ENCODE measurements at places on chromosomes 1 and 21.

DNA sequence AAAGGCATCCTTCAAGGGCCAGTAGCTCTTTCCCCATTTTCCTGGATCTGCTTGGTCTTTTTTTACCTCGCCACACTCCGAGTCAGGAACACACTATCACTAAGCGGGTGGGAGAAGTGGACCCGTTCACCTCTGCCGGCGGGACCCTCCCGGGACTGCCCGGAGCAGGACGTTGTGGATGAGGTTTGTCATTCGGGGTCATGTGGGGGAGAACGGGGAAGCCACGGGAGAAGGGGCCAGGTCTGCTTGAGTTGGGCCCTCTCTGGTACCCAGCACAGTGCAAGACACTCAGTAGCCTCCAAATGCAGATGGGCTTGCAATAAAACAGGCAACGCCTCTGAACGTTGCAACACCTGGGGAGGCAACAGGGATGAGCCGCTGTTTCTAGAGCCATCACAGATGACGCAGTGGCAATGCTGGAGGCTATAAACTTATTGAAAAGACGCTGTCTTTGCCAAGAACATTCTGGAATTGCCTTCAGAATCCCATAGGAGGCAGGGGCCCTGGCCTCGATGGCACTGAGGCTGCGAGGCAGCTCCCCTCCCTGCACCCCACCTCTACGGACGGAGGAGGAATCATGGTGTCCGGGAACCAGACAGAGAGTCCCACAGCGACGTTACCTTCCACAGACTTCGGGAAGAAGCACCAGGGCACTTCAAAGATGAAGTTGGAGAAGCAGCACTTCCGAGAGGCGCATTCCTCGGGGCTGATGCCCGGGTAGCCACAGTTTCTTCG, 3.8 kb downstream of the TFF2 start:
- DNase-seq = no peak

- peak; percentile 12 for DNase-seq
These were observed 246.2 kb downstream of the NPHP4 start for GRCh38 chr1:5745800-5746610.

DNA sequence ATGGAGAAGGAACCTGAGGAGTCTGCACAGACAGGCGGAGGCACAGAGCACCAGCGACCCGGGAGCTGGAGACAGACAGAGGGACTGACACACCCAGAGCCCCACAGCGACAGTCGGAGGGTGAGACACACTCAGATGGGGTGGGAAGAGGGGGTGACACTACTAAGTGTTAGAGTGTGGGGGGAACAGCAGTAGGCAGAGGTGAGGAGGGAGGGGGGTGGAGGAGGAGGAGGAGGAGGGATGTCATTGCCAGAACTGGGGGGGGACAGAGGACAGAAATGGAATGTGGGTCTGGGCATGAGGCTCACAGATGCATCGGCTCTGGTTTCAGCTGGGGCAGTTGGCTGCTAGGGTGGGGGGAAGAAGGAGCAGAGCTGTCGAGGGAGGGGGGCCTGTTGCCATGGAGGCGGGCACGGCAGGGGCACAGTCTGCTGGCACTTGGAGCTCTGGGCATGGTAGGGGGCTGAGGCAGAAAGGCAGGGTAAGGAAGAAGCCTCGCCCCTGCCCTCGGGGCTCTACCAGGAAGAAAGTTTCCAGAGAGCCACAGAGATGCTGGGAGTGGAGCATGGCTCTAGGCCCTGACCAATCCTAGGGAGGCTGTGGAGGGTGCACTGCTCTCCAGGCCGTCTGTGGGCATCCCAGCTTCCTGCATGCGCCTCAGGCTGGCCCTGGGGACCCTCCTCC, 37.3 kb downstream of the AHDC1 start:
- DNase-seq = no peak

DNA sequence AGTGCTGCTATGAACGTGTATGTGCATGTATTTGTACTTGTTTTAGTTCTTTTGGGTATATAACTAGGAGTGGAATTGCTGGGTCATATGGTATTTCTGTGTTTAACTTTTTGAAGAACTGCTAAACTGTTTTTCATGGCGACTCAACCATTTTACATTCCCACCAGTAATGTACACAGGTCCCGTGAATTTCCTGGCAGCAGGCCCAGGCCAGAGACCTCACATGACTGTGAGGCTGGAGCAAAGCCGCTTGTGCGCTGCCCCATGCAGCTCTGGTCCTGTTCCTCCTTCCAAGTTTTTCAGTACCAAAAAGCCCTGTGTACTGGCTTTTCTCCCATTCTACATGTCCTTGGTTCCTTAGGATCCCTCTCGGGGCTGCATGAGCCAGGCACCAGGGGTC, 29.6 kb downstream of the ACOT11 start:
- no peak for DNase-seq

DNA sequence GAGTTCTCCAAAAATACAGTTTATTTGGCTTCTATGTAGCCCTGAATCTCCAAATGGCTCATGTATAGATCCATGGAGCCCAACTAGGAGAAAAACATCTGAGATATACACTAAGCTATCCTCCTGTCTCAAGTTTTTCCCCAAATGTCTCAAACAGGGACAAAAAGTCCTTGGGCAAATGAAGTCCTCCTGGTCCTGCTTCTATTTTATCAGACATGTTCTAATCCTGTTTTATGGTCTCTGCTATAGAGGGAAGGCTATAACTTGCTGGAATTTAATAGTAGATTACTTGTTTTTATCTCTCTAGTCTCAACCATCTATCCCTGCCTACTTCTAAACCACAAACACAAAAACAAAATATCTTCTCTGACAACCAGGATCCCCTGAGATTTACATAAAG, 26.9 kb downstream of the CRP start:
- DNase-seq = no peak

DNA sequence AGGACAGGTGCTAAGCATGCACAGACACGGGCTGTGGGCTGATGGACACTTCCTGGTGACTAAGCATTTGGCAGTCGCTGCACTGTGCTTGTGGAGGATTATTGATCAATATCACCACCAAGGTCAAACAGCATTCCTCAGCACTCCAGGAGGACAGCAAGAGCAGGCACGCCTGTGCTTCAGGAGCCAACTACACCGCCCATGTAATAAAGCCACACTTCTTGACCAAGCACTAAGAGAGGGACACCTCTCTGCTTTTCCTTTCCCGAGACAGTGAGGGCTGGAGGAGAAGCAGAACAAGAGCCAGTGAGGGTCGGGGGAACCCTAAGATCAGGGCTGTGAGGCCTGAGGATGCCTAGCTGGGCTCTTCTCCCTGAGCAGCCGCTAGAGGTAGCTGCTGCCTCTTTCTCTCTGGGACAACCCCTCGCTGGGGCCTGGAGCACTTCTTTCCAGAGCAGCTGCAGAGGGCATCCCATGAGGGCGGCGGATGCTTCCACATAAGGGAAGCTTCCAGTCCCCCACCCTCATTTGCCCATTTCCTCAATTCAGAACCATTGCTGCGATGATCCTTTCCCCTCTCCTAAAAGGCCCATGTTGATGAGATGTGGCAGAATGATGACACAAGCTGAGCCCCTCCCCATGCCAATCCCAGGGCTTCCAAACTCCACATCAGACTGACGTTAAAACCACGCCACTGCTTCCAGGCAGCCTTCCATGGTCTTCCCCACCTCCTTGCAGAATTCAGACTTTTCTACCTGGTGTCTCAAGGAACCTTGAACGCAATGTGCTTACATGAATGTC, 19.1 kb downstream of the RAB7B start:
- no peak for DNase-seq

- DNase-seq = no peak
These were observed 351.9 kb upstream of the SGIP1 start for GRCh38 chr1:66182026-66182425.

GRCh38 chr1:85485516-85485915, 20.6 kb upstream of the DDAH1 start:
- DNase-seq = no peak

DNA sequence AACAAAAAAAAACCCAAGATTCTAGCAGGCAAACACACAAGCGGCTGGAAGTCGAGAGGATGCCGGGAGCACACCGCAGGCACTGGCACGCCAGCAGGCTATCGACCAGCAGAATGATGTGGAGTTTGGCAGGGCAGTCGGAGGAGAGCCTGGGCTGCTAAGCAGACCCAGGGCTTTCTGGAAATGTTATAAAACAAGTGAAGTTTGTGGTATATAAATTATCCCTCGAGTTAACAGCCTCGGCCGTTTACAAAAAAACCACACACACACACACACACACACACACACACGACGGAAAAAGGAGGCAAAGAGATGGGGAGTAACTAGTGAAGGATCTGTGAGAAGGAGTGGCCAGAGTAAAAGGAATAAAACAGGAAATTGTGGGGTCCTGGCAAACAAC, 87.2 kb upstream of the IVNS1ABP start:
- no peak for DNase-seq

DNA sequence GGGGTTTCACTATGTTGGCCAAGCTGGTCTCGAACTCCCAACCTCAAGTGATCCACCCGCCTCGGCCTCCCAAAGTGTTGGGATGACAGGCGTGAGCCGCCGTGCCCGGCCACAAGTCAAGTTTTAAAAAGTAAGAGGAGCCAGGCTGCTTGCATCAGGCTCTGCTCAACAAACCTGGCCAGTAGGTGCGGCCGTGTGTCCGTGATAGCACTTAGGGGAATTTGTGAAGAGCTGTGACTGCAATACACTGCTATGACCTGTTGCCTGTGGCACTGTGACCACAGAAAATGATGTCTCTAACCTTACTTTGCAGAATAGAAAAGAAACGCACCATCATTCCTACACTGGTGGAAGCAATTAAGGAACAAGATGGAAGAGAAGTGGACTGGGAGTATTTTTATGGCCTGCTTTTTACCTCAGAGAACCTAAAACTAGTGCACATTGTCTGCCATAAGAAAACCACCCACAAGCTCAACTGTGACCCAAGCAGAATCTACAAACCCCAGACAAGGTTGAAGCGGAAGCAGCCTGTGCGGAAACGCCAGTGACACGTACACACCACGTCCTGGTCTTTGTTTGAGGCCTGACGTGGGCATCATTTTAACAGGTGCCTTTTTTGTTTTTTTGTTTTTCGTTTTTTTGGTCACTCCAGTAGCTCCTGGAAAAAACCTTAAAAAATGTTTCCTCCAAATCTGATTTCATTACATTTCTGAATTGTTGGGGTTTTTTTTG, 16.7 kb downstream of the C1orf174 start:
- DNase-seq = no peak

DNA sequence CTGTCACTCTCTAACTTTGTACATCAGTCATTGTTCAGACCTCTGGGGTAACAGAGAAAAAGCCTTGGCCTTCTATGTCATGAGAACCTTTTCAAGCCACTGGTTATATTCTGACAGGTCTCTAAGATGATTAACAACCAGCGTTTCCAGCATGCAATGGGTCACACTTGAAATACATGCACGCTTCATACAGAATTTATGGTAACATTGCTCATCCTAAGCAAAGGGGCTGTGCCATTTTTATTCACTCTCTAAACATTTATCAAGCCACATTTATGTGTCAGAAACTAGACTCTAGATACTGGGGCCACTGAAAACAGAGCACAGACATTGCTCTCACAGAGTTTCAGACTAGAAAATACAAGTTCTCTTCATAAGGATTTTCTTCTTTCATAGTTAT, 501.4 kb upstream of the DAB1 start:
- no peak for DNase-seq

DNA sequence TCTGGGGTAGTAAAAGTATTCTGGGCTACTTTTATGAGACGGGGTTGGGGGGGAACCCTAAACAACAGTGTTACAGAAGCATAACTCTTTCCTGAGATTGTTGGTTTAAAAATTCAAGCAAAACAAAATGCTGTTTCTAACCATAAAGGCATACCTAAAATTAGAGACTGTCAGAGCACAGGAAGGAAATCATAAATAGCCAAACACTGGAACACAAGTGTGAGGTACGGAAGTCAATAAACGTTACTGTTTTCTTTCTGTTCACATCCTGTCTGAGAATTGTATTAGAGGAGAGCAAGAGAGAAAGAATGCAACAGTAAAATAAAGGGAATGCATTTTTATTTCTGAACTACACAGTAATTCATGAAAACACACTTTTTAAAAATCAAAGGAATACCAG, 42.8 kb upstream of the IL12RB2 start:
- no peak for DNase-seq

DNA sequence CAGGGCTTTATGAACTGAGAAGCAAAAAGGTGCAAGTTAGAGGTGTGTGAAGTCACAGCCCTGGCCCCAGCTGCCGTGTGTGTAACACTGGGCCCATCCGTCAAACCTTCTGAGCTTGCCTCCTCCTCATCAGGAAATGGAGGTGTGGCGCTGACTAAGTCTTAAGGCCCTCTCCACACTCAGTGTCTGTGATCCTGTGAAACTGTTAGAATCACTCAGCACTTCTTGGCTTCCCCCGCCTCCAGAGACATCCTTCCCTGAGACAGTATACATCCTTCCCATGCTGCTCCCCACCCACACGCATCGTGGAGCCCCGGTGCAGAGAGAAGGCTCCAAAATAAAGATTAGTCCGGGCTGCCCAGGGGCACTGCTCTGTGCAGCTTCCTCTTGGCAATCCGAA, 33.3 kb downstream of the LRP8 start:
- peak; percentile 6 for DNase-seq
